ENCODE measurements at places on chromosomes 2 and 18.

DNA sequence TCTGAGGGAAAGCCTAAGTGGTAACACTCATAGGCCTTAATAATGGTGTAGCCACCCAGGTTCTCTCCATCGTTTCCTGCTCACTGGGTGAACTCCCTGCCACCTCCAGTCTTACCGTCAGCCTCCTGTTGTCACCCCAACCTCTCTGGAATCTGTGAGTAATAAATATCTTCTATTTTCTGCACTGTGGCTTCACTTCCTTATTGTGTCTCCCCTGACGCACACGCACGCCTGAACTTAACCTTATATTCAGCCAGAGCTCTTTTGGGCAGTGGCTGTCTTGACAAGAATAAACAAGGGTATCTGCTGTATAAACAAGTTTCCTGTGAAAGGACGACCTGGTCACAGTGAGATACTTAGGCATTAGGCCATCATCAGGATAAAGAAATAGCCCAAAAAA, 467.2 kb downstream of the SPAG16 start:
- DNase-seq: no peak

DNA sequence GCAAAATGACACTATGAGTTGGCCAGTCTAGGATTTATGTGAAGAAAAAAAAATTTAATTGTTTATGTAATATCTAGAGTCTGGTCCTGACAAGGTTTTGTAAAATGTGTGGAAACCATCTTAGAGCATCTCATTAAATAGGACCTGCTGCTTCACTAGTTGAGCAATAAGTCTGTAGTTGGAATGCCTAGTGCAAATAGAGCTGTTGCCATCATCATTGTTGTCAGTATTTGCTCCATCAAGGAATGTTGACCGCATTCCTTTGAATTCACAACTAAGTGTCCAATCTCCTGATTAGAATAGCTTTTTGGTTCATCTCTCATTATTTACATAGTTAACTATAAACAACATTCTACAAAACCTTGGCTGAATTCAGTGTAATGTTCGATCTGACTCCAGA, 32.2 kb upstream of the RPE start:
- DNase-seq: no peak

GRCh38 chr2:201813996-201814760, 7.8 kb downstream of the CDK15 start:
- no peak for DNase-seq

- DNase-seq: no peak
Measured at GRCh38 chr2:25273985-25274535, 67.7 kb downstream of the DNMT3A start.

DNA sequence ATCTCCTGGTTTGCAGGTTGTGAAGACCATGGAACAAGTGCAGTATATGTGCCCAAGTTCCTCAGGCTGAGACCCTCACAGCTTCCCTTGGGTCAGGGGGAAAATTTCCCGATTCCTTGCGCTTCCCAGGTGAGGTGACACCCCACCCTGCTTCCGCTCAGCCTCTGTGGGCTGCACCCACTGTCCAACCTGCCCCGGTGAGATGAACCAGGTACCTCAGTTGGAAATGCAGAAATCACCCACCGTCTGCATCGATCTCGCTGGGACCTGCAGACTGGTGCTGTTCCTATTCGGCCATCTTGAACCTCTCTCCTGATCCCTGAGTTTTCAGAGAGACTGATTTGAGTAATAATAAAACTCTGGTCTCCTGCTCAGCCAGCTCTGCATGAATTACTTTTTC, 30.6 kb downstream of the CHCHD5 start:
- no peak for DNase-seq

- DNase-seq: peak; percentile 39
Measured at GRCh38 chr18:63192885-63193349, 126.7 kb downstream of the BCL2 start.

- no peak for DNase-seq
Measured at GRCh38 chr2:11483806-11484617, 18.1 kb upstream of the E2F6 start.

DNA sequence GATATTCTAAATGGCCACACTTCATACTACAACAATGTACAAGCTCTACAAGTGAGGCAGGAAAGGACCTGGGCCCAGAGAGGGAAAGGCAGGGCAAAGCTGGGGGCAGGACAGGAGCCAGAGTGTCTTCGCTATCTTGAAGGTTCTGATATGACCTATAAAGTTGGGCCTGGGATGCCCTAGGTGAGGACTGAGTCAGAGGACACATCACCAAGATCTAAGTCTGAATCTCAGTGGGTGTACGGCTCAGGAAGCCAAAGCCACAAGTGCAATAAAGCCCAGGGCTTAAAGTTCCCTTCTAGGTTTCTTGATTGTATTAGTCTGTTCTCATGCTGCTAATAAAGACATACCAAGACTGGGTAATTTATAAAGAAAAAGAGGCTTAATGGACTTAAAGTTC, 219.1 kb downstream of the ALK start:
- DNase-seq: no peak

DNA sequence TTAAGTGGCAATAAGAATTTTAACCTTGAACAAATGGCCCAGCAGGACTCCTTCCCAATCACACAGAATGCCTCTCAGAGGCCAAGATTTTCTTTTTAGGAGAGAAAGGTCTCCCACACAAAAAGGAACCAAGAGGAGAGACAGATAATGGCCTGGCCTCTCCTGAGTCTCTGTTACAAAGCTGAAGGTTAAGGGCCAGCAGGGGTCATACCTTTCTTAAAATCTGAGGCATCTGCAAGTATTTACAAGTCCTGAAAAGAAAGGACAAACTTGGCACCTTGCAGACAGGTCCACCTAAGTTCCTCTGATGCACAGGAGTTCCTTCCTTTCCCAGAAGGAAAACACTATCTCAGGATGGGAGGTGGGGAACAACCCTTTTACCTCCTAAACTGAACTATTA, 142.3 kb downstream of the TMEM163 start:
- no peak for DNase-seq

DNA sequence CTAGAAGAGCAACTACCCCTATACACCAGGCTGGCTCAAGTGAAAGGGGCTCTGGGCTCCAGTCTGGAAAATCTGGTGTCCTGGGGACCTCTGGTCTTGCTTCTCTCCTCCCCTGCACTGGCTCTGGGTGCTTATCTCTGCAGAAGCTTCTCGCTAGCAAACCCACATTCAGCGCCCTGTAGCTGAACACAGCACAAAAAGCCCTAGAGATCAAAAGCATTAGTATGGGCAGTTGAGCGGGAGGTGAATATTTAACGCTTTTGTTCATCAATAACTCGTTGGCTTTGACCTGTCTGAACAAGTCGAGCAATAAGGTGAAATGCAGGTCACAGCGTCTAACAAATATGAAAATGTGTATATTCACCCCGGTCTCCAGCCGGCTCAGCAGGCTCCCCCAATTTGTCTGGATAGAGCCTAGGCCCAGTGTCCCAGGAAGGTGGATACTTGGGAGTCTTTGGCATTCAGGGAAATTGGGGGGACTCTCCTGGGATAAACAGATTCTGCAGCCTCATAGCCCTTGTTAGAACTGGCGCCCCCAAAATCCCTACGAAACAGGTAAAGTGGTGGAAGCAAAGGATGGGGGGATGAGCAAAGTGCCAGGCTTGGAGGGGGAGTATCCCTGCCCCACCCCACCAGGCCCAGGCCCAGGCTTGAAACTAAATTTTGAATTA, 2.5 kb upstream of the HOXD4 start:
- DNase-seq: no peak

DNA sequence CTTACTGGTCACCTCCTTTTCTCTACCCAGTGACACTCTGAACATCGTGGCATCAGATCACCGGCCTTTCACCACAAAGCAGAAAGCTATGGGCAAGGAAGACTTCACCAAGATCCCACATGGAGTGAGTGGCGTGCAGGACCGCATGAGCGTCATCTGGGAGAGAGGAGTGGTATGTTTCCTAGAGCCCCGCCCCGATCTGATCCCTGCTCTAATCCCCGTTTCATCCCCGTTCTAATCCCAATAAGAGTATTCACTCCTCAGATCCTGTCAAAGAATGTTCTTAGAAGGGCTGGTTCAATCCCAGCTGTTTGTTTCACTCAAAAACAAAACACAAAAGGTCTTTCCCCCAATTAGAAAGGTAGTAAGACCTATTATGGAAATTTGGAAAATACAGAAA, 30.4 kb upstream of the MAPRE3 start:
- DNase-seq: no peak

DNA sequence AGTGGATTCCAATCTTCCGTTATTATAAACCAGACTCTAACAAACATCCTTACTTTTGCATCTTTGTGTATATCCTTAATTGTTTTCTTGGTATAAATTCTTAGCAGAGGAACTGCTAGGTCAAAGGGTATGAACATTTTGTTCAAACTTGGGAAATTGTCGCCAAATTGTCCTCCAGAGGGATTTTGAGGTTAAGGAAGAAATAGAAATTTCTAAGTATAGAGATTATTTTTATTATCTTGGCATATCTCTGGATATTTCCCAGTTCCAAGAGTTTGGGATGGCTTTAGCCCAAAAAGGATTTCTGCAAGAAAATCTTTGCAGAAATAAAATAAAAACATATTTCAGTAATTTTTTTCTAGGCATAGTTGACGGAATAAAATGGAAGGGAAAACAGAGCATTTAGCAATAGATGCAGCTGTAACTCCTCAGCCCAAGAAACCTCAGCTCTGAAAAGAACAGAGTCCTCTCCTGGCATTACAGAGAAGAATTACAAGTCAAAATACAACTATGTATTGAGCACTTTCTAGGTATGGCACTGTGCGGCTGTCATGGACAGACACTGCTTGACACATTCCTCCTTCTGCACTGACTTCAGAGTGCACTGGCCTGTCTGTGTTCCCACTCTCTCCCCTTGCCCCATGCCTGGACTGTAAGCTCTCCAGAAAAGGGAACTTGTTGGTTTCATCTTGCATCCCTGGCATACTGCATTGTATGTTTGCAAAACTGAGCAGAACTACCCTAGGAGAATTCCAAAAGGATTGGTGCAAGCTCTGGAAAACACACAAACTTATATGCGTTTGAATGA, 117.3 kb upstream of the STON1 start:
- DNase-seq: no peak

GRCh38 chr18:67023059-67023458, 419.2 kb upstream of the CDH19 start:
- no peak for DNase-seq

DNA sequence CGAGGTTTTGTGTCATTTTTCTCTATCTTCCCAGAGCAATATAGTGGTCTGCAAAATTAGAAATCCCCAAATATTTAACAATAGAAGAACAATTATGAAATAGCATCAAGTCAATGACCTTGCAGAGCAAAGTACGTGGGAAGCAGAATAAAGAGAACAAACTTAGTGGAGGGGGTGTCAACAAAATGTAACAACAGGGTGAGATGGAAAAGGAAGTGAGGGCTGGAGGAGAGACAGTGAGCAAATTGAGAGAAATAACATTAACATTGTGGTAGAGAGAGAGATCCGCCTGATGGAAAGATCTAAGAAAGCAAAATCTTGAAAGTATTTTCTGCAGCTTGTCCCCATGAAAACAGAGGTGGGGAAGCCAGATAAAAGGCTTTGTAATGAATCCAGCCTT, 23.4 kb downstream of the ARHGAP15 start:
- DNase-seq: no peak

GRCh38 chr2:197307933-197308521, 2.6 kb downstream of the ANKRD44 start:
- no peak for DNase-seq

GRCh38 chr18:79599441-79599931, 80.1 kb upstream of the CTDP1 start:
- no peak for DNase-seq

GRCh38 chr2:25164561-25164960, 3.8 kb downstream of the POMC start:
- no peak for DNase-seq

GRCh38 chr18:32167980-32168730, 21.7 kb upstream of the MEP1B start:
- DNase-seq: no peak

All from retinal pigment epithelial cell (primary cell).